Lung (tissue), 17 donors: ENCODE measurements at places on chromosomes 7 and 10. TPM values are rescaled to one million over a fixed set of nuclear protein-coding genes. Genes with fewer than 3 reads are reported as not detected.

The BAIAP2L1 gene
- 24.7 TPM for total RNA-seq

DNA sequence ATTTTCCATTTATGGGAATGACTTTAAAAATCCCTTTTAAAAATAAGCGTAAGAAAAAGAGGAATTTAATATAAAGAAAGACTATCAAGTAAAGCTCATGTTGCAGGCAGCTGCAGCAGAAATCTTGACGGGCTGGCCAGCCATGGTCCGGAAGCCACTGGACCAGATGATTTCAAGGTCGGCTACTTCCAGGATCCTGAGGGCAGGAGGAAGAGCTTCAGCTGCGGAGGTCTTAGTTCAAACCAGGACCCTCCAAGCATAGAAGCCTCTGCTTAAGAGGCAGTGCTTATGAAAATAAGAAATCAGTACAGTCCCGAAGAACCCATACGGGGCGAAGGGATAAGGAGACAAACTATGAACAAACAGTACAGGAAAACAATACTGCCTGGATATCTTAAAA, 220.2 kb upstream of the CELF2 start:
- DNase-seq, result peak; percentile 30

The ALKBH4 gene
- total RNA-seq, result 10.2 TPM

The SPDYE11 gene
- not detected for total RNA-seq

DNA sequence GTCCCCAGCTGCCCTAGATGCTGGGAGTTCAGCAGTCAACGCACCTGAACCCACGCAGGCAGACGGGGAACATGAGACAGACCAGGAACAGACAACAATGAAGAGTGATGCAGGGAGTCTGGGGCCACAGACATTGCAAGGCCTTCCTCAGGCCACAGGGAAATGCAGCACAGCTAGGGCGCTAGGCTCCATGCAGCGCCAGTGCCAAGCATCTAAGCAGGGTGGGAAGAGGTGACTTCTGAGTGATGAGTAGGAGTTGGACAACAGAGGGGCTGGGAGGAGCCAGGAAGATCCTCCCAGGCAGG, 7.7 kb upstream of the RET start:
- DNase-seq, result no peak

DNA sequence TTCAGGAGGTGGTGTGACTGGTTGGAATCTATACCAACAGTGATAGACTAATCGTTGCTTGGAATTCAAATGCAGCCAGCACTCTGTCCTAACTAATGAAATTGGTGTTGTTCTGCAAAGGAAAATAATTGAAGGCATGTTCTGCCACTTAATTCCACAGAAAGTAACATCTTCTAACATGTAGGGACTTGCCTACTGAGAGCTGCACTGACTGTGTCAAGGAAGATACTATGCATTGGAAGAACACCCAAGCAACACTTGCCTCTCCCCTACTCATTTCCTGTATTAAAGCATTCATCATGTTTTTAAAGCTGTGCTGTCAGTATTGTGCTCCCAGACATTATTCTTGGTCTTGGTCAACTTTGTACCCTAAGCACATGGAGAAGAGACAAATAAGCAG, 2.7 kb upstream of the CYP3A7 start:
- DNase-seq, result no peak

The YAE1 gene
- 31.7 TPM for total RNA-seq

DNA sequence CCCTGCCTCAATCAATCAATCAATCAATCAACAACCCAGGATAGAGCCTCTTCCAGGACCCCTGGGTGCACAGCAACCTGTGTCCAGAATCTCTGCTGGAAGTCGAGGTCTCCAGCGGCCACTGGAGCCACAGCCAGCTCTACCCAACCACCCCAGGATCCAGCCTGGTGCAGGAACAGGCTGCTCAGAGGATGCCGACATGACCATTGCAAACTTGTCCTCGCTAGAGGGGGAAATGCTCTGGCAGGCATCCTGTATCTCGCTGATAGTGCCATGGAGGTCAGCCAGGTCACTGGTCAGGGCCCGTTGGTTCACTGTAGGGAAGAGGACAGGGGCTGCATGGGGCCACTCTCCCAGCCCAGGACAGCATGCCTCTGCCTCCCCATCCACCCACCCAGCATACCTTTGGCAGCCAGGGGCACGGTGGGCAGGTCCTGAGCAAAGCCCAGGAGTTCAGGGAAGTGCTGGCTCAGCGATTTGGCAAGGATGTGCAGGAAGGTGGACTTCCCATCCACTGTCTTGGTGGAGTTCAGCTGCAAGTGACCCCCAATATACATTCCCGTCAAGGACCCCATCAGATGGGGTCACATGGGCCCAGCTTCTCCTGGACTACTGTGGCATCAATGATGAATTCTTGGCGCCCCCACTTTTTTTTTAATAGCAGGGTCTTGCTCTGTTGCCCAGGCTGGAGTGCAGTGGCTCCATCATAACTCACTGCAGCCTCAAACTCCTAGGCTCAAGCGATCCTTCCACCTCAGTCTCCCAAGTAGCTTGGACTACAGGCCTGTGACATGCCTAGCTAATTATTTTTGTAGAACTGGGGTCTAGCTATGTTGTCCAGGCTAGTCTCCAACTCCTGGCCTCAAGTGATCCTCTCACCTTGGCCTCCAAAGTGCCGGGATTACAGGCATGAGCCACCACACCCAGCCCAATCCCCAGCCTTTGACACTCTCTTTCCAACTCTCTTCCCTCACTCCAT, 49.4 kb downstream of the GRID2IP start:
- no peak for DNase-seq

DNA sequence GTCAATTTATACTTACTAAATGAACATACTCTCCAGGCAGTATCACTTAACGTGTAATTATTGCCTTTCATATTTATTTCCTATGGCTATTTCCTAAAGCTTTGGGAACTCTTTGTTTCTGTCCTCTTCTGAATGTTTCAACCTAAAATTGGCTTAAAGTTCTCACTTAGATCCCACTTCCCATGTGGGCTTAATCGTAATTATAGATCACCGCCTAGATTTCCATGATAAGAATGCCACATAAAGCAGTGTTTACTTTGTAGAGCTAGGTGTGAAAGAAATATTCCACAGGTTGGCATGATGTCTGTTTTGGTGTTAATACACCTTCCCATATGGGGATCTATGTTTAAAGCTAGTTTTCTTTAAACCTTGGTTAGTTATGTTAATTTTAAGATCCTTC, 1.5 kb downstream of the HDAC9 start:
- DNase-seq, result no peak
